Activated T-cell treated with anti-CD3 and anti-CD28 coated beads, Interleukin-2, amount 50 U/mL, for 4 hours (primary cell): ENCODE measurements at places on chromosomes 2 and 18. TPM values are rescaled to one million over a fixed set of nuclear protein-coding genes. Genes with fewer than 3 reads are reported as not detected.

SCYGR6 gene
- not detected for total RNA-seq

CPS1 gene
- 0.73 TPM for total RNA-seq

ABCG8 gene
- not detected for total RNA-seq

MAP3K20 gene
- total RNA-seq = 5.9 TPM

CKAP2L gene
- 2.7 TPM for total RNA-seq

KLHL14 gene
- total RNA-seq = not detected

IL1R1 gene
- 19.6 TPM for total RNA-seq

SPC25 gene
- 2.4 TPM for total RNA-seq

BOK gene
- total RNA-seq = 0.19 TPM

EFHD1 gene
- 0.16 TPM for total RNA-seq

DQX1 gene
- total RNA-seq = 0.28 TPM

RAB27B gene
- total RNA-seq = 0.14 TPM

PDE1A gene
- total RNA-seq = not detected
